ENCODE measurements at places on chromosomes 7 and 10.

DNA sequence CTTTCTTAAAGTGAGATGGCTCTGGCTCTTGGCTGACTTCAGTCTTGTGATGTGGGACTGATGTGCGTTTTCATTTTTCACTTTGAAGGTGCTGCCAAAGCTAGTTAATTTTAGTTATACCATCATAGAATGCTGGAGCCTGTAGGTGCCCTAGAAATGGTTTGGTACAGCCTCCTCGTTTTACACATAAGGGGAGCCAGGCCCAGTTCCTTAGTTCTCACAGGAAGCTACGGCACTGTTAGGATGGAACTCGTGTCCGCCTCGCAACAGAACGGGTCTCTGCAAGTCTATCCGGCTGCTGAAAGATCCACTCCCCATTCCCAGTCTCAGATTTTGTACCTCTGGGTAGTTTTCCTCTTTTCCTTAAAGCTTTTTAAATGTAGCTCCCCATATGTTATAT is 173.2 kb upstream of the PRPS1L1 start:
- DNase-seq = no peak

GRCh38 chr10:85492684-85493083 is 873.9 kb downstream of the GRID1 start:
- no peak for DNase-seq

DNA sequence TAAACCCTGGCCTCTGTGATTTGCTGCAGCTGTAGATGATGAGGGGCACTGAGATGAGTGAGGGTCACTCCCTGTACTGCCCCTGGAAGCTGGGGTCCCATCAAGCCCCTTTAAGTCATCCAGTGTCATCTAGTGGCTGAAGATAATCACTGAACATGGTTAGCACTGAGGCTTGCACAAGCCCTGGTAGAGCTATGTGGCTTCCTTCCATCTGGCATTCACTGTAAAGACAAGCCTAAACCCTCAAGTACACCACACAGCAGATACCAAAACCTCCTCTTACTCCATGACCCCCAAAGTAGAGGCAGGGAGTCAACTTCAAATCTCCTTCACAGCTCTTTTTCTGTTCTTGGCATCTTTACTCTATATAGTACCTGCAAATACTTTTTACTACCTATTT is 72.7 kb upstream of the MRLN start:
- no peak for DNase-seq

- DNase-seq = no peak
Observed at GRCh38 chr10:49290607-49291006, 8.4 kb upstream of the C10orf71 start.

DNA sequence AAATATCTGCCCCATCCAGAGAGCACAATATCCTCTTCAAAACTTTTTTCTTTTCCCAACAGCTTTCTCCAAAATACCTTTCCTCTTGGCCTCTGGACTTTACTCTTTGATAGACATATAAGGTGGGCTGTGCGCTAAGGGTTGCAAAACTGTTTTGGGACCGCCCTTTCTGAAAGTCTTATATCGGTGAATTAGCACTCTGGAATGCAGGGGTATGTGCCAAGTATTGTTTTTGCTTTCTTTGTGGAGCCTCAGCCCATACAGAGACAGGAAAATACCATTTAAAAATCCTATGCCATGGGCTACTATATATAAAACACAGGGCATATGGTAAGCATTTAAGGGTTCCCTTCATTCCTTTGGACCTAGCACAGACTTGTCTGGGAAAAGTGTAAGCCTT is 37.7 kb downstream of the PPP1R17 start:
- DNase-seq = no peak

DNA sequence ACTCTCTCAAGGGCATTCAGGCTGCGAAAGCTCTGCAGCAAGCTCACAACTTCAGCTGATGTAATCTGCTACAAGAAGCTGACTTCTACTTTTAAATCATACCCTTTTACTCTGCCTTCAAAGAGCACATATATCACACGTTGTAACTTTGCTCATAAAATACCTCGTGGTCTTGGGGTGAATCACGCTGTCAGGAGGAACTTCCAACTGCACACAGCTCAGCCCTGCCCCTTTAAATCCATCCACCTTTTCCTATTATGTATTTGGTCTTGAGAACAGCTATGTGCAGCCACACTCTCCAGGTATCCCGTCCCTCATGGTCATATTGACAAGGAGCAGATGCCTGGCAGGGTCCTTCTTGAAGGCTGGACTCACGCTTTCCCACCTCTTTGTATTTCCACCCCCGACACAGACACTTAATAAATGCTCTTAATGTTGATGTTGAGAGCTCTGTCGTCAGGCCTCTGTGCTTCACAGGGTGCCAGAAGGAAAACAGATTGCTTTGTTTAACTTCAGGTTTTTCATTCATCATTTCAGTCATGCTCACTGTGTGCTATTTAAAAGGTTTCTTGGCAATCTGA is 47.6 kb downstream of the ICA1 start:
- no peak for DNase-seq

DNA sequence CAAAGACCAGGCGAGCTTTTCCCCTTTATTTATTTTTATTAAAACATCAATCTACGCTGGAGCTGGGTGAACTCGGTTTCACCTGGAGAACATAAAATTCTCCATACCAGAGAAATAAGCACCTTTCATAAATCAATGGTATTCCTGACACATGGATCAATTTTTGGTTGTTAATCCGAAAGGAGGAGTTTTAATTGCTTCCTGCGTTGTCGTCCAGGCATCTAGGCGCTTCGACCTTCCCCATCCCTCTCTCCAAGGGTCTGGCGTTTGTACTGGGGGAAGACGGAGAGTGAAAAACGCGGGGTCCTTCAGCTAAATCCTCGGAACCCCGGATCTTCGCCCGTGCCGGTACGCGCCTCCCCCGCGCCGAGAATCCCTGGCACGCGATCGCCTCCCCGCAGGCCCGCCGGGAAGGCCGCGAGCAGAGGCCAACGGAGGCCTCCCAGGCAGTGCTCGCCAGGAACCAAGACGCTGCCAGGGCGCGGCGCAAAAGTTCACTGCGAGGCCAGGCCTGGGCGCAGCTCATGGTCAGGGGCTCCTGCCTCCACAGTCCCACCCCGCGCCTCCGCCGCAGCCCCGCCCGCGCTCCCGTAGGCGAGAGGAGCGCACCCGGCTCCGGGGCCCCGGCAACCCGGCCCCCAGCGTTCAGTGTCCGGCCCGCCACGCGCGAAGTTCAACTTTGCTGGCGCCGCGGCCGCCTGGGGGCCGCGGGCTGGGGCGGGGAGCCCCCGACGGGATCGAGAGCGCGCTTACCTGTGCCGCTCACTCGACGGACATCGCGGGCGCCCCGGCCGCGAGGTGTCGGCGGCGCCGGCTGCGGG is 8.3 kb upstream of the EBF3 start:
- DNase-seq = no peak

DNA sequence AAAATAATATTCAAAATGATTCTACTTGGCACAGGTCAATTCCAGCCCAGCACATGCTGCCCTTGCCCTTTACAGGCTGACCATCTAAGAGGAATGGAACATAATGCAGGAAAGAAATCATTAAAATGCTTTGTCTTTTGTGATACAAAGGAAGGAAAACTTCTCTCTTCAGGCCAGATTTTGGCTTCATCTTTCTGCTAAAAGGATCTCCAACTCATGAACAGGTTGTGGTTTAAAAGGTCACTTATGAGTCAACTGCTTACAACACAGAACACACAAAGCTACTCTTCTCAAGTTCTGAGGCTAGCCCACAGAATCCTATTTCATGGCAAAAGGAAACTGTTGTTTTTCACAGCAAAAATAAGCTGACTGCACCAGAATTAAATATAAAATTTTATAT is 197.1 kb downstream of the DOCK4 start:
- no peak for DNase-seq

GRCh38 chr7:143960813-143961610 is 6.4 kb downstream of the OR2F1 start:
- DNase-seq = no peak
